Panc1 (cell line): ENCODE measurements at places on chromosomes 3 and 15.

DNA sequence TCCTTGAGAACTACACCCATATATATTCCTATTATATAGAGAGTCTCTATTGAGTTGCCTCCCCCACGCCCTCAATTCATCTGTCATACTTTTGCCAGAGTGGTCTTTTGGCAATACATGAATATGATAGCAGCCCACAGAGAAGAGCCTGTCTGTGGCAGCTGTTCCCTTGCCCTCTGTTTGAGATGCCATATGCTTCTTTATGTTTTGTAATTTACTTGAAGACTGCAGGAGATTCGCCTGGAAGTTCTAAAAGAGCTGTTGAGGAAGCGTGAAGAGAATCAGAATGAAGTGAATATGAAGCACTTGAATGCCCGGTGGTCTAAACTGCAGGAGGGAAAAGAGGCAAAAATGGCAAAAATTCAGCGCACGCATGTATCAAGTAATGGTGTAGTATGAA is 27.2 kb downstream of the CFAP91 start:
- H3K4me1 ChIP-seq: no peaks in the 10 kb centered on the region
- H3K27ac ChIP-seq: no peak overlapping the region
- H3K27me3 ChIP-seq: no peaks in the 10 kb centered on the region; the same call in 1 of the 2 replicates
- no peak overlapping the region for H3K4me3 ChIP-seq

- H3K4me3 ChIP-seq: no peak overlapping the region
- H3K27me3 ChIP-seq: no peaks in the 10 kb centered on the region
- no peak overlapping the region for H3K27ac ChIP-seq
- no peak for DNase-seq
These were observed 59.0 kb downstream of the ARIH1 start for GRCh38 chr15:72532991-72533601.

GRCh38 chr3:56595975-56596840 is 39.2 kb downstream of the CCDC66 start:
- H3K27me3 ChIP-seq: no peaks in the 10 kb centered on the region
- no peak for DNase-seq
- no peak overlapping the region for H3K27ac ChIP-seq
- no peak overlapping the region for H3K4me3 ChIP-seq

GRCh38 chr3:112769286-112769978 is 77.2 kb downstream of the CD200R1L start:
- H3K4me1 ChIP-seq: no peaks in the 10 kb centered on the region
- H3K27ac ChIP-seq: no peak overlapping the region
- no peak overlapping the region for H3K4me3 ChIP-seq
- no peak for DNase-seq

- no peak for DNase-seq
- no peak overlapping the region for H3K27ac ChIP-seq
- 0 out of 2 replicates have a peak, but pooled peaks cover 2% of the 10 kb centered on the region for H3K27me3 ChIP-seq
- no peak overlapping the region for H3K4me3 ChIP-seq
- H3K36me3 ChIP-seq: no peaks in the 10 kb centered on the region
These were observed 42.8 kb downstream of the PRR23E start for GRCh38 chr3:127235706-127236105.

DNA sequence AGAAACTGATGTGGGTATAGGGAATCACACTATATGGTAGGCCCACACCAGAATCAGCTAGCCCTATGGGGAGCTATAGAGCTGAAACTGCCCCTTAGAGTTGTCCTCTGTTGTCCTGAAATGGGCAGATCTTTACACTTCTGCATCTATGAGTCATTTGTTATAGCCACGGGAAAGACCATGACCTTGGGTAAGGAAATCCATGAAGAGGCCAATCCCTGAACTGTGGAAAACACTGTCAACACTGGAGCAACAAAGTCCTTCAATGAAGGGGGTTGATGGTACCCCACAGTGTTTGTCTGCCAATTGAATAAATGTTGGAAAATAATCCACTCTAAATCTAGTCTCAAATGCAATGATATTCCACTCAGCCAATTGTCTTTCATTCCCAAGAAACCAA is 5.2 kb upstream of the CD200R1 start:
- no peaks in the 10 kb centered on the region for H3K36me3 ChIP-seq
- H3K27ac ChIP-seq: no peak overlapping the region
- peaks cover 13% of the 10 kb centered on the region; the same call in 1 of the 2 replicates for H3K27me3 ChIP-seq
- no peaks in the 10 kb centered on the region for H3K4me1 ChIP-seq

DNA sequence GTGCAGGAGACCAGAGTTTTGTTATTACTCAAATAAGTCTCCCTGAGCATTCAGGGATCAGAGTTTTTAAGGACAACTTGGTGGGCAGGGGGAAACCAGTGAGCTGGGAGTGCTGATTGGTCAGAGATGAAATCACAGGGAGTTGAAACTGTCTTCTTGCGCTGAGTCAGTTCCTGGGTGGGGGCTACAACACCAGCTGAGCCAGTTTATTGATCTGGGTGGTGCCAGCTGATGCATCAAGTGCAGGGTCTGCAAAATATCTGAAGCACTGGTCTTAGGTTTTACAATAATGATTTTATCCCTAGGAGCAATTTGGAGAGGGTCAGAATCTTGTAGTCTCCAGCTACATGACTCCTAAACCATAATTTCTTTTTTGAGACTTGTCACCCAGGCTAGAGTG is 13.8 kb upstream of the ZNF662 start:
- H3K27me3 ChIP-seq: no peaks in the 10 kb centered on the region
- no peaks in the 10 kb centered on the region for H3K4me1 ChIP-seq
- no peaks in the 10 kb centered on the region for H3K36me3 ChIP-seq

GRCh38 chr3:120823156-120823555 is 80.6 kb downstream of the GTF2E1 start:
- H3K4me3 ChIP-seq: no peak overlapping the region
- no peak overlapping the region for H3K27ac ChIP-seq
- no peak for DNase-seq
- H3K27me3 ChIP-seq: no peaks in the 10 kb centered on the region
- no peaks in the 10 kb centered on the region for H3K4me1 ChIP-seq

- no peak overlapping the region for H3K27ac ChIP-seq
- no peak overlapping the region for H3K4me3 ChIP-seq
- no peaks in the 10 kb centered on the region; the same call in 1 of the 2 replicates for H3K36me3 ChIP-seq
- DNase-seq: no peak
- H3K4me1 ChIP-seq: peaks cover 20% of the 10 kb centered on the region
These were observed 16.8 kb downstream of the NR1D2 start for GRCh38 chr3:23961913-23962312.

GRCh38 chr15:99956022-99956775 is 223.0 kb upstream of the LYSMD4 start:
- no peaks in the 10 kb centered on the region; the same call in 1 of the 2 replicates for H3K27me3 ChIP-seq
- H3K27ac ChIP-seq: no peak overlapping the region
- no peak for DNase-seq
- no peaks in the 10 kb centered on the region; the same call in 1 of the 2 replicates for H3K4me1 ChIP-seq

DNA sequence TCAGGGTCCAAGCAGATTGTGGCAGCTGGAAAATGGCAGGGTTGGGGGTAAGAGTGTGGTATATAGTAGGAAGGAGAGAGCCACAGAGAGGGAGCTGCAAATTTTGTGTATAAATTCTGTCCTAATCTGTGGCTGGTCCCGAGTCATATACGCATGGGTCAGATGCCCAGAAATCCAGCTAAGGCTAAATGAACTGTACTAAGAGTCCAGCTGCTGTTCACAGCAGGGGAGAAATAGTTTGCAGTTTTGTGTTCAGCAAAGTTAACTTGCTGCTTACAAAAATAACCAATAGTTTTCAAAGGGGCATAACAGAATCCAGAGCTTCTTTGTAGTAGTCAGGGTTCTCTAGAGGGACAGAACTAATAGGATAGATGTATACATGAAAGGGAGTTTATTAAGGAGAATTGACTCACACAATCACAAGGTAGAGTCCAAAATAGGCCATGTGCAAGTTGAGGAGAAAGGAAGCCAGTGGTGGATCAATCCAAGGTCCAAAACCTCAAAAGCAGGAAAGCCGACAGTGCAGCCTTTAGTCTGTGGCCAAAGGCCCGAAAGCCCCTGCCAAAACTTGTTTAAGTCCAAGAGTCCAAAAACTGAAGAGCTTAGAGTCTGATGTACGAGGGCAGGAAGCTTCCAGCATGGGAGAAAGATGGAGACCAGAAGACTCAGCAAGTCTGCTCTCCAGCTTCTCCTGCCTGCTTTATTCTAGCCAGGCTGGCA is 146.1 kb upstream of the KBTBD8 start:
- no peaks in the 10 kb centered on the region for H3K36me3 ChIP-seq
- H3K27me3 ChIP-seq: no peaks in the 10 kb centered on the region
- no peak for DNase-seq
- no peak overlapping the region for H3K4me3 ChIP-seq

GRCh38 chr15:78056714-78057269 is 20.7 kb downstream of the TBC1D2B start:
- peaks cover 62% of the 10 kb centered on the region for H3K4me1 ChIP-seq
- peak overlapping the region; percentile 35; the same call in 1 of the 2 replicates for H3K27ac ChIP-seq
- no peak for DNase-seq
- no peak overlapping the region for H3K4me3 ChIP-seq

DNA sequence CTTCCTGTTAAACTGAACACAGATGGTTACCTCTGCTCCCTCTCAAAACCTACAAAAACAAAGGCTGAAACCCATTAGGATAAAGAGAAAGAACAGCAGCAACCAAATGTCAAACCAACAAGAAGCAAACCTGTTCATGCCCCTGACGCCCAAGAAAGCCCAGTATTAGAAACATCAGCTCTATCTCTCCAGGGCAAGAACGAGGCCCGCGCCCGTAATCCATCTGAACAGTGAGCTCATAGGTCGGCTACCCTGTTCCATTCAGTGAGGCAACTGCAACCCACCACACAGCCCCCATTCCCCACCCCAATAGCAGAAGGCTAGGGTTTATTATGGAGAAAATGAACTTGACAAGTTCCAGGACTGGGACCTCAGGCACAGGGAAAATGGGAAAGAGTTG is 10.0 kb downstream of the LSG1 start:
- no peak overlapping the region for H3K4me3 ChIP-seq
- H3K36me3 ChIP-seq: peaks cover 55% of the 10 kb centered on the region
- no peak for DNase-seq
- no peaks in the 10 kb centered on the region for H3K4me1 ChIP-seq
- no peak overlapping the region for H3K27ac ChIP-seq

GRCh38 chr15:83066034-83066733 is 868 bp downstream of the BTBD1 start:
- DNase-seq: no peak
- peak overlapping the region; percentile 83 for H3K4me3 ChIP-seq
- no peaks in the 10 kb centered on the region for H3K27me3 ChIP-seq
- peak overlapping the region; percentile 94 for H3K27ac ChIP-seq
- H3K36me3 ChIP-seq: peaks cover 10% of the 10 kb centered on the region

DNA sequence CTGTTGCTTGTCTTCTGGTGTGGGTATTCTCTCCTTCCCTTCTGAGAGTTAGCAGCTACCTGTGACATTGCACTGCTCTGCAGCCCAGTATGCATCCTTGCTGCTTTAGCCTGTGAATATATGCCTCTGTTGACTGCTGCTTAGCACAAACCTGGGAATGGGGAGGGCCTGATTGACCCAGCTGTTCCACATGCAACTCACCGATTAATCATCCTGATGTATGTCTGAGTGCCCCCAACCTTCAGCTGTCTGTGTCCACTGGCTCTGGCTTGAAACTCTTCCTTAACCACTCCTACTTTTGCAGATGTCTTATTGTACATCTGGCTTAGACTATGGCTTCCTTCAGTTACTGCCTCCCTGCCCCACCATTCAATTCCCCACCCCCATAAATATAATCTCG is 119.1 kb downstream of the RASA2 start:
- no peak overlapping the region for H3K27ac ChIP-seq
- H3K36me3 ChIP-seq: peaks cover 6% of the 10 kb centered on the region; the same call in 1 of the 2 replicates
- H3K4me1 ChIP-seq: no peaks in the 10 kb centered on the region
- H3K27me3 ChIP-seq: no peaks in the 10 kb centered on the region

DNA sequence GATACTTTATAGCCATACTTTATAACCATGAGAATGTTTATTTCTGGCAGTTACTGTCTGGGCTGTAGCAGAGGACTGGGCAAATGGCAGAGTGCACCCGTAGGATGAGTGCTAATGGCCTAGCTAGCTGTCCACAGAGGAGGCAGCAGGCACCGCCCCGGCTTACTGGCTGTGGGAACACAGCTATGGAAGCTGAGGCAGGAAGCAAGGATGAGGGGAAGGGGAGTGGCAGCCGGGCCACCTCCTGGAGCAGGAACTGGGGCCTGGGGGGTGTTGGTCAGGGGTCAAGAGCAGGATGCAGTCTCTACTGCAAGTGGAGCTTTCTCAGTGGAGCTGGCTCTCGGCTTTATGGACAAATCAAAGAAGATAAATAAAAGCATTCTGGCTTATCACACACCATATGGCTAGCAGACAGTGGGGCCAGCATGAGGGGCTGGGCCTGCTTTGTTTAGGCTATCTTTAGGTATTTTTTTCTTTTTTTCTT is 316.8 kb upstream of the CTDSPL start:
- no peak overlapping the region for H3K27ac ChIP-seq
- DNase-seq: no peak
- H3K36me3 ChIP-seq: no peaks in the 10 kb centered on the region
- no peaks in the 10 kb centered on the region for H3K4me1 ChIP-seq
- no peak overlapping the region for H3K4me3 ChIP-seq
- H3K27me3 ChIP-seq: no peaks in the 10 kb centered on the region

GRCh38 chr3:20225769-20226168 is 39.8 kb upstream of the SGO1 start:
- H3K4me3 ChIP-seq: no peak overlapping the region
- DNase-seq: peak; percentile 1
- no peaks in the 10 kb centered on the region for H3K36me3 ChIP-seq
- no peak overlapping the region for H3K27ac ChIP-seq
- H3K4me1 ChIP-seq: no peaks in the 10 kb centered on the region

- no peak overlapping the region for H3K27ac ChIP-seq
- H3K4me3 ChIP-seq: no peak overlapping the region
- H3K27me3 ChIP-seq: no peaks in the 10 kb centered on the region
- DNase-seq: no peak
- peaks cover 10% of the 10 kb centered on the region; the same call in 1 of the 2 replicates for H3K4me1 ChIP-seq
These were observed 23.2 kb upstream of the PIGZ start for GRCh38 chr3:196991581-196992460.

- no peak for DNase-seq
- no peaks in the 10 kb centered on the region for H3K27me3 ChIP-seq
- no peaks in the 10 kb centered on the region for H3K36me3 ChIP-seq
- H3K27ac ChIP-seq: no peak overlapping the region
- no peak overlapping the region for H3K4me3 ChIP-seq
- H3K4me1 ChIP-seq: no peaks in the 10 kb centered on the region
These were observed 169.1 kb downstream of the NSMCE3 start for GRCh38 chr15:29100486-29101000.

DNA sequence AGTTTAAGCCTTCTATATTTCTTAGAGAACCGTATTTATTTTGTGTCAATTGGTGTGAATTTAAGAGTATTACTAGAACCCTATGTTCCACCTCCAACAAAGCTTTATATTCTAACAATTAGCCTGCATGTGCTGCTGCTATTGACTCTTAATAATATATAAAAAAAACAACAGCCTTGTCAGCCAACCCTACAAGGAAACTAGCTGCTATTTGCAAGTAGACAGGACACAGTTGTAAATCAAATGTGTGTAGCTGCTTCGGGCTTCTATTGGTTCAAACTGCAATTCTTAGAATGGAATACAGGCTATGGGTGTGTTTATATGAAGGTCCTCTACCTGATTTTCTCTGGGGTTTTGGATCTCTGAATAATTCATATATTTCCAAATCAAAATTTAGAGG is 60.7 kb downstream of the ZBTB20 start:
- no peaks in the 10 kb centered on the region for H3K36me3 ChIP-seq
- no peaks in the 10 kb centered on the region for H3K27me3 ChIP-seq
- no peak overlapping the region for H3K27ac ChIP-seq
- no peaks in the 10 kb centered on the region for H3K4me1 ChIP-seq
- no peak overlapping the region for H3K4me3 ChIP-seq
